ENCODE measurements at places on chromosomes 2 and 18. TPM values are rescaled to one million over a fixed set of nuclear protein-coding genes. Genes with fewer than 3 reads are reported as not detected.
A peak's percentile ranks its signal among the peaks of the same experiment; 100 is the strongest.

- DNase-seq: no peak
Measured at GRCh38 chr2:128593518-128593878, 274.8 kb upstream of the HS6ST1 start.

- no peak for DNase-seq
Measured at GRCh38 chr2:148013876-148014275, 6.7 kb downstream of the ORC4 start.

DNA sequence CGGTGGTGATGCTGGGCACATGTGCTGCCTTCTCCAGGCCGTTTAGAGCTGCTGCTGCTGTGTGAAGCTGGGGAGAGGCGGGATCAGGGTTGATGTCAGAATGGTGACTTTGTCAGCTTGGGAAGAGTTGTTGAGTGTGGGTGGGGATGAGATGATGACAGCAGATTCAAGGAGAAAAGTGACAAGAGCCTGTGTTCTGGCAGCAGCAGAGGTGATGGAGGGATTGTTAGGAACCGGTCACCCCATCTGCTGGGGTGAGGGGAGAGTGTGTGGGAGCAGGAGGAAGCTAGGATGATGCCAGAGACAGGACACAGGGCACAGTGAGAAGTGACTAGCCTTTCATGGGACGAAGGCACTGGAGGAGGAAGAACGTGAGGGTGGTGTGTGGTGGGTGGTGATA lies 345.5 kb downstream of the RNF144A start:
- DNase-seq: no peak

DNA sequence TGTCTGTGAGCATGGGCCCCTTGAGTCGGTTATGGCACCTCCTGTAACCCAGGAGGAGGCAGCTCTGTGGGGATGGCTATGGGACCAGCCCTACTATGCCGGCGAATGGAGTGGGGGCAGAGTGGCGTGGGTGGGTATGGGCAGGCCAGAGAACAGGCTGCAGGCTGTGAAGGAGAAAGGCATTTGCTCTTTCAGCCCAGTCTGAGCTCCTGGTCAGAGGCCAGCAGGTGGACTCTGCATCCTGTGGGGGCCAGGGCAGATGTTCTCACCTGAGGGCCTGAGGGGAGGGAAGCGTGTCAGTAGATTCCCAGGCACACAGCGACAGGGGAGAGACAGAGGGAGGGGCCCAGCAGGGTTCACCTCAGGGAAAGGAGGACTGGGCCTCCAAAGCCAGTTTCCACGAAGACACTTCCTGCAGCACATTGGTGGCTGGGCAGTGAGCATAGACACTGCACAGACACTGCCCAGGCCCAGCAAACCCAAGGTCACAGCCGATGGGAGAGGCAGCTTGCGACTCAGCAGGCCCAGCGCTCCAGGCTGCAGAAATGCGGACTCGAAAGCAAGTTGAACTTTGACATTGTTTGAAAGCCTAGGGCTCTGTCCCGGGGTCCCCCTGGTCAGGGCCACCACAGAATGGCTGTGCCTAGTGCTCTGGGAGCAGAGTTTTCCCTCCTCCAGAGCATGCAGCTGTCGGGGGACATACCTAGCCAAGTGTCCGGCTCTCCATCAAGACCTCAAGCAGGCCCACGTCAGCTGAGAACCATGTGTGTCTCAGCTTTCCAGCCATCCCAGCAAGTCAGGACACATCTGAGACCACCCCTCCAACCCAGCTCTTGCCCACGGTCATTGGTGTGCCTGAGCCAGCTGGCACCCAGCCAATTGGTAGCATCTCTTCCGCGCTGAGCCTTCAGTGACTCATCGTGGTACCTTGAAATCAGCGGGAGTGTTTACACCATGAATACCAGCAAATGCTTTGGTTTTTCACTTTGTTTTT lies 53.8 kb downstream of the TGOLN2 start:
- peak; percentile 63 for DNase-seq

DNA sequence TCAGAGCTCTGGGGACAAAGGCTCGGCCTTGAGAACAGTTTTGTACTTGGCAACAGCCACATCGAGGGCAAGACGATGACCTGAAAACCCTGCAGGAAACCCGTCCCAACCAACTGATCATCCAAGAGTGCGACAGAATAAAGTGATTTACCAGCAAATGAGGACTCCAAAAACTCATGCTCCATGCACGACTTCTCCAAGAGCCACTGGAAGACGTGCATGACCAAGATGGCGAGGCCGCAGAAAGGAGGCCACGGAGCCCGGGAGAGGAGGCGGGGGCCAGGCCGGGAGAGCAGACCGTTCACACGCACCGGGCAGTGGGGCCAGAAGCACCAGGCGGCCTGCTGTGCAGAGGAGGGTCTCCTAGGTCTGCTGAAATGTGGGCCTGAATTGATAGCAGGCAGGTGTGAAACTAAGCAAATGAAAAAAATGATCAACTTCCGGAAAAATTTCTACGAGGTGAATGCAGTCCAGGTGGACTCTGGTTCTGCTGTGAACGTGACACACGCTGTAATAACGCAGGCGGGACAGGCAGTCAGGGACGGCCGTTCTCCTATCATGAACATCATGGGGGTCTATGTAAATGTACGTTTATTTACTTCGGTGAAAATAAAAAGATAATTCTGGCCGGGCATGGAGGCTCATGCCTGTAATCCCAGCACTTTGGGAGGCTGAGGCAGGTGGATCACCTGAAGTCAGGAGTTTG lies 252.2 kb downstream of the HDAC4 start:
- DNase-seq: no peak

- DNase-seq: no peak
Measured at GRCh38 chr2:83595121-83595690, 863.9 kb downstream of the SUCLG1 start.

GRCh38 chr2:190807886-190808285 lies 72.7 kb upstream of the GLS start:
- DNase-seq: no peak

DNA sequence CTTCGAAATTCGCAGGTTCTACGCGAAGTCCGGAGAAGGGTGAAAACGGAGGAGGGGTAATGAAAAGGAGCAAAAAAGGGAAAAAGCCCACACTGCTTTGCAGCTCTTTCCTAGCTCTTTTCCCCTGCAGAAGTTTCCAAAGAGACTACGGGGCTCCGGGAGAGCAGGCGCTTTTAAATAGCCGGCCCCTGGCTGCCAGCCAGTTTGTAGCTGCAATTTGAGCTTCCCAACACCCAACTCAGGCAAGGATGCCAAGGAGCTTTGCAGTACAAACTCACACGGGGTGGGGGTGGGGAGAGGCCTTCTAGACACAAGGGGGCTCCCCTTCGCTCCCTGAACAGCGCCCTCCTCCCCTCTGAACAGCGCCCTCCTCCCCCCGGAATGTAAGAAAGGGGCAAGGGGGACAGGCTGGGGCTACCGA lies at the start of gene IGFBP5:
Gene IGFBP5, minus strand, starts transcription at position 149 of the 421 bp plus-strand sequence. CDS start 774 bp downstream, outside the sequence.
- peak; percentile 83 for DNase-seq

The SMPD4 gene
- 14.4 TPM for total RNA-seq

The CREG2 gene
- total RNA-seq: 8.1 TPM

The CENPA gene
- total RNA-seq: 5.5 TPM

The SERPINB2 gene
- total RNA-seq: 0.69 TPM

The PXDN gene
- 42.8 TPM for total RNA-seq

The IL1RL2 gene
- 0.28 TPM for total RNA-seq

The FAM237A gene
- total RNA-seq: not detected

The SCG2 gene
- total RNA-seq: 166 TPM

The DYSF gene
- total RNA-seq: 12.0 TPM

The PRKCE gene
- 48.5 TPM for total RNA-seq

The TGFBRAP1 gene
- total RNA-seq: 17.5 TPM

Measured in spinal cord (tissue), 10 donors.